ENCODE measurements at places on chromosomes 1 and 21.

DNA sequence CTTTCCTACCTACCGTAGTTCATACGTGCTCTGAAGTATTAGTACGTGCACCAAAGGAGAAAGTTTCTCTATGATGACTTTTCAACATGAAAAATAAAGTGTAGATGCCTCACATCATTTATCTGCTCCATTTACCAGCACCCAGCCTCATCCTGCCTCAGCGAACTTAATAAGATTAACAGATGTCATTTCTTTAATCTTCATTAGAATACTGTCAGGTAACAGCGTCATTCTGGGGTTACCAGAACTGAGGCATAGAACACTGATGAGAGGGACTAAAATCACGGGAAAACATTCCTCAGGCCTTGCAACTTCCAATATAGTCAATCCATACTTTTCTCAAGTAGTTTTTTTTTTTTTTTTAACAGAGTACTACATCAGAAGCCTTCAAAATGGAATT lies 43.2 kb upstream of the DISC1 start:
- DNase-seq = no peak

GRCh38 chr1:70487910-70488665 lies 77.0 kb downstream of the CTH start:
- no peak for DNase-seq

- DNase-seq = no peak
These were observed 84.2 kb downstream of the PTGER3 start for GRCh38 chr1:70963374-70963773.

DNA sequence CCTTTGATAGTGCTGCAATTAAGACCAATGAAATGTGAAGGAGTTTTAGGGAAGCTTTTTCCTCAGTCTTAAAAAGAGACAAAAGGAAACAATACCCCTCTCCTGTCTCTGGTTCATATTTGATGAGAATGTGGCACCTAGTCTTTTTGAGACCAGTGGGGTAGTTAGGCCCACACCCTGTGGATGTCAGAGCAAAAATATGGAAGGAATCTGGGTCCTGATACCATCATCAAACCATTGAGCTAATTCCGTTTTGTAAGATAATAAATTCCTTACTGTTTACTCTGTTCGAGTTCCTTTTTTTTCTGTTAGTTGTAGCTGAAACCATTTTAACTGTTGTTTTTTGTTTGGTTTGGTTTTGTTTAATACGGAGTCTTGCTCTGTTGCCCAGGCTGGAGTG lies 33.3 kb downstream of the PTPRC start:
- DNase-seq = no peak

DNA sequence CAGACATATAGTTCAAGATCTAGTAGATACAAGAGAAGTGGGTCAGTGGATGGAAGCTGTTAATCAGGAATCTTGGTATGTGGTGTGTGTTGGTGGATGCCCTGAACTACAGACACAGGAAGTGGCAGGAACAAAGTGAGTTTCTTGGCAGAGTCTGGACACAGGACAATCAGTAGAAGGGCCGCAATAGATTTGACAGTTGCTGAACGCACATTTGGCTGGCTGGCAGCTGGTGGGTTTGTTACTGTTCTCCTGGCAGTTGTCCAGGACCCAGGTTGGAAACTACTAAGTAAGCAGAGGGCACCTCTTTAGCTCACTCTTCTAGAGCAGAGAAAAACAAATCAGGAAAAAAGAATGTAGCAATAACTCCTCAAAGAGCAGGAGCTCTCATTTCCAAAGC lies 13.2 kb downstream of the KRTAP26-1 start:
- no peak for DNase-seq

DNA sequence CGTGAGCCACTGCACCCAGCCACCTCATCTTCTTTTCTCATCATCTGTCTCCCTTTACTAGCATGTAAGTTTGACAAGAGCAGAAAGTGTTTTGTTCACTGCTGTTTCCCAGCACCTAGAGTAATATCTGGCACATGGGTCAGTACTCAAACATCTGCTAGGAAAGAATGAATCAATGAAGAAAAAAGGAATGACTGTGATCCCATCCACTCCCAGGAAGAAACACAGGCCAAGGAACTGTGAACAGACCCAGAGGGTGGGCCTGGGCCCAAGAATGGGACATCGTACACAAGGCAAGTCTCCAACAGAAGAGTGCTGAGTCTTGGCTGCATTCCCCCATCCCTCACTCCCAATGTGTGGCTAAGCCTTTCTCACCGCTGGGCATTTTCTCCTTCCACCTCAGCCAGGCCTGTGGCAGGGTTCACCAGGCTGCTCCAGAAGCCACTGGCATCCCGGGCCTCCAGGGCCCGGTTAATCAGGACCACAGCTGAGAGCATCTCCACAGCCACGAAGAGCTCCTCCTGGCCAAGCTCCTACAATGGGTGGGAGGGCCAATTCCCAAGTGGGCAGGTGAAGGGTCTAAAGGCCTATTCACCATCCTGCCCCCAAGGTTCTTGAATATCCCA lies 18.4 kb downstream of the IQGAP3 start:
- DNase-seq = no peak

DNA sequence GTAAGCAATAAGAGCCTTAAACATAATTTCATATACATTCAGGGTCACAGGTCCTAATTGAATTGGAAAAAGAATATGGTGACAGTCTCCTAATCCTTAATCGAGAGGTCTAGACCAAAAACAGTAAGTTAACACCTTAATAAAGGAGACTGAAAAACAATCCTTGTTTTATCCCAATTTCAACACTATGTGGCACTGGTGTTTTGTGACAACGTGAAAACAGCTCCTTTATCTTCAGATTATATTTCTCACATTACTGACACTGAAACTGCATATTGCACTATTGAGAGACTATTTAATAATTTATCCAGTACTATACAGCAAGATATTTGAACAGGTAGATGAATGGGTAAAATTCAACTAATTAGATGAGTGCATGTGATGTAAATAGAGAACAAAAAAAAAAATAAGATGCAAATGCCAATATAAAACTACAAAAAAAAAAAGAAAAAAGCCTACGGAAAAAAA lies 34.1 kb downstream of the TP53BP2 start:
- DNase-seq = no peak

- DNase-seq = no peak
These were observed 191.2 kb downstream of the GABPA start for GRCh38 chr21:25925936-25926335.

GRCh38 chr21:36323032-36323431 lies 3.0 kb downstream of the MORC3 start:
- no peak for DNase-seq

GRCh38 chr1:182795563-182796228 lies 6.1 kb downstream of the NPL start:
- DNase-seq = no peak

- no peak for DNase-seq
These were observed 72.5 kb downstream of the NDUFS5 start for GRCh38 chr1:39098546-39099250.

DNA sequence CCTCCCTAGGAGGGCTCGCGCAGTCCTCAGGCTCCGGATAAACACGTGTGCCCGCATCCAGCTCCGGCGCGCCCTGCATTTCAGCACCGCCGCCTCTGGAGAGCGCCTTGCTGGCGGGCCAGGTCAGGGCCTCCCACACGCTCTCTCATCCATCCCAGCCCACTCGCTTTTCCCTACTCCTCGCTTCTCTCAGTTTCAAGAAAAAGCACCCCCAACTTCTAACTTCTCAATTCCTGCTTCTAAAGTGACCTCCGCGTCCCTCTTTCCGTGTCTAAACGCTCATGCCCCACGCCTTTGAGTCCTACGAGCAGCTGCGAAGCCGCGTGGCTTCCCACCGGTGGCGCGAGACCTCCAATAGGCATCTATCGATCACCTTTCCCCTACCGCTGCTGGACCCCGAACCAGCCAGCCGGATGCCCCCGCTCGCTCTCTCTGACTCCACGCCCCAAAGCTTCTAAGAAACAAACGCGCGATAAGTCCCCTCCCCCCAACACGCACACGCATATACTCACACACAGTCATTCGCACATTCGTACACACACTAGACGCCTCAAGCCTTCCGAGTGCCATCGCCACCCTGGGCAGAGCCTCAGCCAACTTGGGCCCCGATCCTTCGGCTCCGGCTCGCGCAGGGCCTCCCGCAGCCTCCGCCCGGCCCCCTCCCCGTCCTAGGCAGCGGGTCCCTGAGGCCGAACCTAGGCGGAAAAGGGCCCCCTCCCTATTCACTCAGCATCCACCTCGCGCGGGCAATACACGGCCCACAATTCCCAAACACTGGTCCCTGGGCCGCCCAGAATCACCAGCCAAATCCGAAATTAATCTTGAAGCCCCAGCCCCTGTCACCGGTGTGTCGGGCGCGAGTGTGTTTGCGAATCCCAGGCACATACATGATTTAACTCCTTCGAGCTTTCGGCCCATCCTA lies 1.1 kb downstream of the NMNAT2 start:
- DNase-seq = no peak

DNA sequence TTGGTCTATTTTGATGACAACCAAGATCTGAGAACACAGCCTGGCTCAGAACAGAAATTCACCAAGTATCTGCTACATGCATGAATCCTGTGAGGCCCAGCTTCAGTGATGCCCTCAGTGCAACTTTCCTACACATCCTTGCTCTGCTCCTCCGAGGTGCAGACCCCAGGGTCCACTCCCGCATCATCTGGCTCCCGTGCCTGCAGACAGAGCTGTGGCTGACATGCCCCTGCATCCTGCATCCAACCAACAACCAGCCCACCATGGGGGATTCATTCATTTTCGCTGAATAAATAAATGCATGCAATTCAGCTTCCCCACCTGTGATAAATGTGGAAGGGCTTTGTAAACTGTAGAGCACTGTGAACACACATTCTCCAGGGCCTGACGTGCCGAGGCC lies 112.3 kb downstream of the GLIS1 start:
- DNase-seq = no peak

DNA sequence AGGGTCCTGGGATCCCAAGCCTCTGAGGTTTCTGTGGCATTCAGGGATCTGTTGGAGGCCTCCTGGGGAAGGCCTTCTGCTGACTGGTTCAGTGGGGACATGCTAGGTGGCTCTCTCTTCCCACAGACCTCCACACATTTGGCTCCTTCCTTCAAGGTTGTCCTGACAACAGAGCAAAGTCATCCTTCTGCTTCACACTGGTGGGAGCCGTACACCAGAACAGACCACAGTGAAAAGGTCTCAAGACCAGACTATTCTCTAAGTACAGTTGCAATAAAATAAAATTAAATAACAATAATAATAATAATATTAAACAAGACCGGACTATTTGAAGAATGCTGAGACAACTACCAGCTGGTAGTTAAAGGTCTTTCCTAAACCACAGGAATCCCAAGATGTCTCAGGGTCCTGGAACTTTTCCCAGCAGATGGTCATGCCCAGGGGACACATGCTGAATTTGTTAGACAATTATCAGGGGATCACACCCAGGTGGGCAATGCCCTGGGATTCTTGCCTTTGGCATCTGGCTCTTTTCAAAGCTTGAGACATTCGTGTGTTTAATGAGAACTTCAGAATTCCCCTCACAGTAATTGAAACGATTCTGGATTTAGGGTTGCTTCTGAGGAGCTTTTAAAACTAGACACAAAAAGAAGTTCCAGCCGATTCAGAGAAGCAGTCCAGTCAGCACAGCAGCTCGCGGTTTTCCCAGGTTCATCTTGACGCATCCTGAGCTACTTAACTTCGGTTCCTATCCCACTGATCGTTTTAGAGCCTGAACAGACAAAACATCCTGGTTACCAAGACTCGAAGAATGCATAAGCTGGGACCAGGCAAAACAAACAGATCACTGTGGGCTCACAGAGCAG lies 22.9 kb downstream of the HTR1D start:
- DNase-seq = peak; percentile 98

DNA sequence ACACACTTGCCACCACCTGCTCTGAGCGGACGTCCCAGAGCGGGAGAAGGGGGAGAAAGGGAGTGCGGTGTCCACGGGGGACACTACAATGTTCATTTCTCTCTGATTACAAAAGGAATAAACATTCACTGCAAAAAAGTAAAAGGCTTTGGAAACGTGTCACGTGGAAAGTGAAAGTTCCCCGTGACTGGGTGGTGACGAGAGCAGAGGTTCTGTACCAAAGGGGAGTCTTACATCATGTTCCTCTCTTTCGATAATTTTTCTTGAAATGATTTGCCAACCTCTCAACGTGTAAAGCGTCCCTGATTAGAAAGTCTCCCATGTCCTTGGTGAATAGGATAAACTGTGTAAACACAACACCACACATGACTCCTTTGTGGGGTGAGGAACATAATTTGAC lies 22.0 kb upstream of the PRDM15 start:
- DNase-seq = no peak

GRCh38 chr1:172351346-172351745 lies 69.1 kb upstream of the C1orf105 start:
- DNase-seq = no peak

DNA sequence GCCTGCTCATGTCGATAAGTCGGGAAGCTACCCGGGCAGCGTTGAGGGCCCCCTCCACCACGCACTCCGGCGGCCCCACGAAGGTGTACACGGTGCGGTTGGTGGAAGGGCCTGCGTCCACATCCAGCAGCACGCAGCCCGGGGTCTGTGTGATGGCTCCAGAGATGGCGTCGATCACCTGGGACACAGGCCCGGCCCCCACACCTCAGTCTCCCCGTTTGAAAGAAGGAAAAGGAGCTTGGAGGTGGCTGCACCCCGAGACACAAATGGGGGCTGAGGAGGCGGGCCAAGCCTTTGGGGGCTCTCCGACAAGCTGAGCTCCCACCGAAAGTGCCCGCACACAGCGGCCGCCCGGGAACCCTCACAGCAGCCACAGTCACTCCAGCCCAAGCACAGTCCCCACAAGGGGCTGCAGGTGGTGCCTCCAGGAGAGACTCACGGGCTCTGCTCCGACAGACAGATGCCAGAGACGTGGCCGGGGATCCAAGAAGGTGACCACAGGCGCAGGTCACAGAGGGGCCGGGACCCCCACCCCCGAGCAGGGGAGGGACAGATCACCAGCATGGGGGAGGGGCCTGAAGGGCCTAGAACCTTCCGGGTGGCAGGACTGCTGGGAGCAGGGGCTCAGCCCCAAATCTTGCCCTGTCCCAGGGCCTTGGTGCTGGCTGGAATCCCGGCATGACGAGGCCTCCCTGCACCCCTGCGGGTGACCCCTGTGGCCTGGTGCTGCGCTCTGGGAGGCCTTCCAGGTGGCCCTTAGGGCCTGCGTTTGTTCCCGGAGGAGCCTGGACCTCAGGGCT lies 1.0 kb downstream of the FTCD start:
- no peak for DNase-seq

DNA sequence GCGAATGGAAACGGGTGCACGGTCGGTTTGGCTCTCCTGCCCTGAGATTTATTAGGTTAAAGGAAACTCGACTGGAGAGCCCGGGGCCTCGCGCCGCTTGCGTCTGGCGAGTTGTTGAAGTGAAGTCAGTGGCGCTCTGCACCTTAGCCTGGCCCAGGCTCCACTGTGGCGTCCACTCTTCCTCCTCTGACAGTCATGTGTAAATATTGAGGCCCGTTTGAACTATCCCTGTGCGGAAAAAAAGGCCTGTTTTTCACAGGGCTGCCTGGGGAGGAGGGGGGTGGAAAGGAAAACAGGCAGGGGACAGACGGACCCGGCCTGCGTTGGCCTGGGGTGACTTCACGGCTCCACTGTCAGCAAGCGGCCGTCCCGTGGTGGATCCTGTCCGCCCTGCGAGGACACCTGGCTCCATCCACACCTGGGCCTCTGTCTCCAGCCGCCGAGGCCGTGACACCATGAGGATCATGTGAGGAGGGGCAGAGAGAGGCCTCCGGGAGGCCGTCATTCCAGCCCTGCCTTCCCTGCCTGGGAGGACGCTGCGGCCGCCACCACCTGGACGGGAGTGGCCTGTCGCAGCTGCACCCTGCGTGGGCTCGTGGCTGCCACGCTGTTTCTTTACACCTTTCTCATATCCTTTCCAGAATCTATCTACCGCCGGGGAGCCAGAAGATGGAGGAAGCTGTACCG lies 59.8 kb downstream of the FAAP20 start:
- DNase-seq = no peak

- DNase-seq = no peak
These were observed 56.6 kb downstream of the LTN1 start for GRCh38 chr21:28936036-28936435.

- no peak for DNase-seq
These were observed 13.6 kb upstream of the C1QTNF12 start for GRCh38 chr1:1259951-1260600.
